Hypothalamus (tissue), 51 donors: ENCODE measurements at places on chromosomes 3 and 15.

DNA sequence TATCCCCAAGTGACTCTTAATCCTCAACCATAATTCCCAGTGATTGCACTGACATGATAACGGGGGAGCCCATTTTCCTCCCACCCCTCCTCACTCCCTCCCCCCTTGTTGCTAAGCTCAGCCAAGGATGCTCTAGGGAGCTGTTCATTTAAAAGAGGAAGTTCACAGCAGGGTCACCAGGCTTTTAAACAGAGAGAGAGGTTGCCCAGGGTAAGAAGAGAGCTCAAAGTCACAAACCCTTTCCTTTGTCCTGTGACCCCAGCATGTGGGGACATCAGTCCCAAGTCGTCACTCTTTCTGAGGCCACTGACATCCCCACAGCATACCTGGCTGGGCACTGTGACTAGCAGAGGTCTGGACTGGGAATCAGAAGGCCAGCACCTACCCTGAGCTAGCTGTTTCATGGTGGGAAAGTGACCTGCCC is 144.1 kb downstream of the RORA start:
- DNase-seq, result no peak

GRCh38 chr3:129838086-129838485 is 55.4 kb downstream of the TMCC1 start:
- DNase-seq, result no peak

DNA sequence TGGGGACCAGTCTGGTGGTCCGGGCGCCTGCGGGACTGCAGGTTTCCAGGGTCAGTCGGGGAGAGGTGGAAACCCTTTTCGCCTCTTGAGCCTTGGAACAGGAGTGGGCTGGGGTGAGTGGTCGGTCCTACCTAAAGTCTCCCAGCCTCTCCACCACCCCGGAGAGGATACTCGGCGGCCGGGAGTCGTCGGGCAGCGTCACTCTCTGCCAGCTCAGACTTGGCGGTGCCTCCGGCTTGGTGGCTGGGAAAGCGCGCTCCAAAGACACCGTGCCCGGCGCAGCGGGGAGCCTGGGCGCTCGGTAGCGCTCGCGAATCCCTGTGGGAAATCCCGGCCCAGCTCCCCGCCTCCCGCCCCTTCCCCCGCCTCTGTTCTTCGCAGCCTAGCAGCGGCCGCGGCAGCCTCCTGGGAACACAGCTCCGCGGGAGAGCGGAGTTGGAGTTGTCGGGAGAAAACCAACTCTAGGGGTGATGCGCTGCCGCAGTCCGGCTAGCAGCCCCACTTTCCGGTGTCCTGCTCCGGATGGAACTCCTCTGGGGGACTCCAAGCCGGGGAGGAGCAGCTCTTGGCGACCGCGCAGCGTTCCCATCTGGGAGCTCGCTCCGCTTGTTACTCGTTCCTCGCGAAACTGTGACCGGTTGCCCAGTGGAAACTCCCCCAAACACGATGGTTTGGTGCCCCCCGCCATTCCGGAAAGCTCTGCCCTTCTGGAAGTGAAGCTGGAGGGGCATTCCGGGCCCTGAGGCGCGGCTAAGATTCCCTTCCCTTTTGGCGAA is 1.4 kb downstream of the EPHB1 start:
- no peak for DNase-seq

DNA sequence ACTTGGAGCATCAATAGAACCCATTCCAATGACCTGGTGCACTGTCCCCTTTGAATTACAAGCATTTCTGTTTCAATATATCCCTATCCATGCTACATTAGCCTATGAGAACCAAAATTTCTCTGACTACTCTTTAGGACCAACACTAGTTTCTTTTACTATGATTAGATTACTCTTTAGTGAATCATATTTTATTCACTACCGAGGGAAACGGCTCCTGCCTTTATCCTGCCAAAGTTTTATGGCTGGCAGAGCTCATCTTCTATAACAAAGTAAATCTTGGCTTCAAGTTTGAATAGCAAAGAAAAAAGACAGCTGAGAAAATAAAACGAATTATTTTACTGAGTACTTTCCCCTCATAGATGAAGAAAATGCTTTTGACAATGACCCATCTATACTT is 120.9 kb downstream of the SLC9A9 start:
- no peak for DNase-seq

- DNase-seq, result no peak
Observed at GRCh38 chr3:184300378-184300720, 1.3 kb downstream of the PSMD2 start.

DNA sequence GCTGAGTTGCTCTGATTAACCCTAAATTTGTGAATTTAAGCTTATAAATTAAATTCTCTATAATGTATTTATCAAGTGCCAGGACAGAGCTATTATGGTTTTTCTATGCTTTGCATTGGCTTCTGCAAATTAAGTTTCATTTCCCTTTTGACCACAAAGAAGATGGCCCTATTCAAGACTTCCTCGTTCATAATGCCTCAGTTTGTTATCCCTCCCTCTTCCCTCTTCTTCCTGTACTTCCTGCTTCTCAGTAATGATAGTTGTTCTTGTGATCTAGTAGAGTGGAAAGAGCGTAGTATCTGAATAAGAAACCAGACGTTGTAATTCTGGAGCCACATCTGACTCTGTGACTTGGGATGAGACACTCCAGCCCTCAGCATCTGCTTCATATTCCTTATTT is 118.7 kb downstream of the CACNA1D start:
- no peak for DNase-seq

- DNase-seq, result no peak
Observed at GRCh38 chr3:125401402-125401801, 26.3 kb upstream of the ZNF148 start.

GRCh38 chr3:133211449-133211848 is 173.3 kb downstream of the TMEM108 start:
- DNase-seq, result no peak

DNA sequence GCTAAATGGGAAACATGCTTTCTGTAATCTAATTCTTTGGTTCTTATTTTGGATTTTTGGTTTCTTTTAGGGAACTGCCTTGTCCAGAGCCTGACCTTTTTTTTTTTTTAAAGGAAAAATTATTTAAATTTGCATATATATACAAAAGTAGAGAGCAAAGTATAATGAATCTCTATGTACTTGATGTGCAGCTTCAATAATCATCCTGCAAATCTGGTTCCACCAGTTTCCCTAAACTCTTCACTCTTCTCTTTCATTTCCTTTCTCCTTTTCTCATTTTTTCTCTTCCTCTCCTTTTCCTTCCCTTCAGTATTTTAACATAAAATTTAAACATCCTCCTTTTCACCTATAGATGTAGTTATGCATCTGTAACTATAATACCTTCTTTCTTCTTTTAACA is 82.5 kb downstream of the USP13 start:
- no peak for DNase-seq

- no peak for DNase-seq
Observed at GRCh38 chr15:71656425-71656824, 153.9 kb upstream of the NR2E3 start.

- DNase-seq, result no peak
Observed at GRCh38 chr15:63481105-63481810, 23.1 kb upstream of the USP3 start.

DNA sequence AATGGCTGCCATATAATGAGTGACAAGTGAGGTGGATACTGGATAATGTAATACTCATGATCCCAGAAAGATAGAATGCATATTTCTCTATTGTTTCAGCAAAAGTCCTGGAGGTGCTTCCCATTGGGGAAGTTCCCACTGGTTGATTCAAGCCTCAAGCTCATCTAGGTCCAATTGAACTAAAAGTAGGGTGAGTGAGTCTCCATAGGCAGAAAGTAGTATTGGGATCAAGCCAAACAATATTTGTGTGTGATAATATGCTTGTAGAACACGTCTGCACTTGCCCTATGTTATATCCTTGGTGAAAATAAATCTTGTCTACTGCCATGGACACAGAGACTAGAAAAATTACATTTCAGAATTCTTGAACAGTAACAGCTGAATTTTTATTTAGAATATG is 14.8 kb upstream of the ZBTB20 start:
- no peak for DNase-seq

- no peak for DNase-seq
Observed at GRCh38 chr3:176933704-176934103, 263.6 kb downstream of the TBL1XR1 start.

- no peak for DNase-seq
Observed at GRCh38 chr3:98613616-98614015, 20.2 kb upstream of the CPOX start.

- no peak for DNase-seq
Observed at GRCh38 chr15:70348581-70349344, 251.0 kb upstream of the TLE3 start.

DNA sequence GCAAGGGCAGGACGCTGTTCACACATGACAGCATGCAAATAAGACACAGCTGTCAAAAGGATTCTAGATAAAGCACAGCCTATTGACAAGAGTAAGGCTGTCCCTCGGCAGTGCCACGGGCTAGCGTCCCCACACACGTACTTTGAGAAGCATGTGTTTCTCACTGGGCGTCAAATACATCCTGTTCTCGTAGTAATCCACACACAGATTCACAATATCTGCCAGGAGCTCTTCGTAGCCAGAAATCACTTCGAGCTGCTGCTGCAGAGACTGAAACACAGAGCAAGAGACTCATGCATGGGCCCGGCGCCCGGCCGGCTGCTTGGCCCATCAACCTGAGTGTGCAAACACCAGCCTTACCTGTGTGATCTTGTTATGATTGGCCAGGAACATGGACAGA is 41.1 kb downstream of the CYFIP1 start:
- no peak for DNase-seq

- DNase-seq, result no peak
Observed at GRCh38 chr3:70770650-70771049, 458.2 kb upstream of the MDFIC2 start.

DNA sequence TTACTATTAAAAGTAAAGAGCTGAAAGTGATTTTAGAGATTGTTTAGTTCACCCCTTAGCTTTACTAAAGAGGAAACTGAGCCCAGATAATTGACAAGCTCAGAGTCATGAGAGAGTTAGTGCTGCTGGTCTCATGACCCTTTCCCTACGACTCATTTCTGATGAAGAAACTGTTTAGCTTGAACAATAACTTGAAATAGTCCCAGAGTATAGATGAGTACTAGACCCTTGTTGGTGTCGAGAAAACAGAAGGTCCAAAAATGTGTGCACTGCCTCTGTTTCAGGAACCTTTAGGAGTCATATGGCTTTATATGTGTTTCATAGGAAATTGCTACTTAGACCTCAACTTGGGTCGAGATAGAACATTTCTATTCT is 58.2 kb downstream of the IL16 start:
- no peak for DNase-seq

GRCh38 chr3:125395091-125395490 is 20.0 kb upstream of the ZNF148 start:
- no peak for DNase-seq

DNA sequence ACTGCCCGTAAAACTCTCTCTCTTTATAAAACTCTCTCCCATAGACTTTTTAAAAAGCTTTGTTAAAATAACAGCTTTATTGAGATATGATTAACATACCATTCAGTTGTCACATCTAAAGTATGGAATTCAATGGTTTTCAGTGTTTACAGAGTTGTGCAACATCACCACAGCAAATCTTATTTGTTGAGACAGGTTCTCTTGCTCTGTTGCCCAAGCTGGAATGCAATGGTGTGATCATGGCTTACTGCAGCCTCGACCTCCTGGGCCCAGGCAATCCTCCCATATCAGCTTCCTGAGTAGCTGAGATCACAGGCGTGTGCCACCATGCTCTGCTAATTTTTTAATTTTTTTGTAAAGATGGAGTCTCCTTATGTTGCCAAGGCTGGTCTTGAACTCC is 35.9 kb upstream of the TRAK1 start:
- no peak for DNase-seq

DNA sequence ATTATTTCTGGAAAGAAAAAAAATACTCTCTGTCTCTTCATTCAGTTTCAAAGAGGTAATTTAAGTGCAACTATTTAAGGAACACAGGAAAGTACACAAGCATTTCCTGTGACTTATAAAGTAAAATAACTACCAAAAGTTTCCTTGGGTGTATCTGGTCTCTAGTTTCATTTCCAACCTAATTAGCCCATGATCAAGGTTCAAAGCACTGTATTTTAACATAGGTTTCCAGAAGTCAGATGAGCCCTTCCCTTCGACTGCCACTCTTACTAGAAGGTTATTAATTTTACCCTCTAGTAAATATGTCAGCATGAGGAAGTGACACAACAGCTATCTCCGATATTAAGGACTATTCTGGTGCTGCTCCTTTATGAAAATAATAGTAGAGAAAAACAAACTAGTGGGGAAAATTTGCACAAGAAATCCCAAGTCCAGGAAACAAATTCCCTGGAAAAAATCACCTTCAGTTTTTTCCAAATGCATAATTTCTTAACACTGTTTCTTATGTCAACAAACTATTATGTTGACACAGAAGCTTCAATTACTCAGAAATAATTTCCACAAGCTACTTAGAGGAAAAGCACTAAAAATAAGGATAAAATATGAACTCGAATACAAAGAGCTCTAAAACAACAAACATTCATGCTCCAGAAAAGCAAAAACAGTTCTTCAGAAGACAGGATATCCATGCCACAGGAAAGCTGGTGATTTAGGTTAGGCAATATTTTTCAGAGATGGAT is 35.3 kb downstream of the CCPG1 start:
- no peak for DNase-seq

DNA sequence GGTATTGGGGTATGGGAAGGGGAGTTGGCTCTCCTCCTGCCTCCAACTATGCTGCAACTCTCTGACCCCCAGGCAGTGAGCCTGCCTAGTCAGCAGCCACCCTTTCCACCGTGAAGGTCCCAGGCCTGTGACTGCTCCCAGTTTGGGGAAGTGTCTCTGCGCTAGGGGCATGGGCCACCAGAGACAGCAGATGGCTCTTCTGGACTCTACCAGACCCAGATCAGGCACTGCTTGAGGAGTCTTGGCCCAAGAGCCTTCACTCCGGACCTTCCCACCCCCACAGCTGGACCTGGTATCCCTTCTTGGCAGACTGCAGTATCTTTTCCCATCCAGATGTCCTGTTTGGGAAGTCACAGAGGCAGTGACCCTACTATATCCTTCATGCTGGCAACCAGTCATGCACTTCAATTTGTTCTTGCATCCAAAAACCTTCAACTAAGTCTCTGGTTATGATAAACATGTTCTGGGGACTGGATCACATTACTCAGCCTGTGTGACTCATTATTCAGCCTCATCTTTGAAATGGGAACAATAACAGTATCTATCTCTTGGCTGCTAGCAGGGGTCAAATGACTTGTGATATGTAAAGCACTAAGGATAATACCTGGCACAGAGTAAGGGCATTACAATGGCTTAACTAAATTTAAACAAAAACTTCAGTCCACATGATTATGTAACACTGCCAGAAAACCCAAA is 62.7 kb downstream of the POMGNT2 start:
- no peak for DNase-seq

DNA sequence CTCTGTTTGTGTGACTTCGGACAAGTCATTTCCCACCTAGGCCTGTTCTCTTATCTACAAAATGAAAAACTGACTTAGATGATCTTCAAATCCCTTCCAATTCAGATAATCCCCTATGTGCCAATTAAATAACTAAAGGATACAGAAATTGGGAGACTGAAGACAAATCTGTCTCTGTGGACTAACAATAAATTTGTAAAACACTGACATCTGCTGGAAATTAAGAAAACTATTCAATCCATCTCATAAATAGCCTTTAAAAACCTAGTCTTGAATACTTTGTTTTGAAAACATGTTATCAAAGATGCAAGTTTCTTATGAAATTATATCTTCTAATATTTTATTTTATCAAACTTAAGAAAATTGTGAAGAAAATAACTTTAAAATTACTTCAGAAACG is 38.3 kb downstream of the MTHFS start:
- no peak for DNase-seq

- no peak for DNase-seq
Observed at GRCh38 chr3:149332227-149332765, 1.1 kb downstream of the TM4SF18 start.
